Nucleus accumbens (tissue), 56 donors: ENCODE measurements at places on chromosomes 1 and 21.

- no peak for DNase-seq
Measured at GRCh38 chr1:232873412-232873811, 68.2 kb downstream of the MAP10 start.

- DNase-seq = no peak
Measured at GRCh38 chr21:39538453-39539042, 74.2 kb upstream of the B3GALT5 start.

GRCh38 chr1:22018583-22019559 lies 17.4 kb downstream of the CELA3A start:
- no peak for DNase-seq

- no peak for DNase-seq
Measured at GRCh38 chr1:3522564-3523265, 68.2 kb downstream of the ARHGEF16 start.

- DNase-seq = no peak
Measured at GRCh38 chr1:197140121-197140520, 6.3 kb downstream of the ASPM start.

DNA sequence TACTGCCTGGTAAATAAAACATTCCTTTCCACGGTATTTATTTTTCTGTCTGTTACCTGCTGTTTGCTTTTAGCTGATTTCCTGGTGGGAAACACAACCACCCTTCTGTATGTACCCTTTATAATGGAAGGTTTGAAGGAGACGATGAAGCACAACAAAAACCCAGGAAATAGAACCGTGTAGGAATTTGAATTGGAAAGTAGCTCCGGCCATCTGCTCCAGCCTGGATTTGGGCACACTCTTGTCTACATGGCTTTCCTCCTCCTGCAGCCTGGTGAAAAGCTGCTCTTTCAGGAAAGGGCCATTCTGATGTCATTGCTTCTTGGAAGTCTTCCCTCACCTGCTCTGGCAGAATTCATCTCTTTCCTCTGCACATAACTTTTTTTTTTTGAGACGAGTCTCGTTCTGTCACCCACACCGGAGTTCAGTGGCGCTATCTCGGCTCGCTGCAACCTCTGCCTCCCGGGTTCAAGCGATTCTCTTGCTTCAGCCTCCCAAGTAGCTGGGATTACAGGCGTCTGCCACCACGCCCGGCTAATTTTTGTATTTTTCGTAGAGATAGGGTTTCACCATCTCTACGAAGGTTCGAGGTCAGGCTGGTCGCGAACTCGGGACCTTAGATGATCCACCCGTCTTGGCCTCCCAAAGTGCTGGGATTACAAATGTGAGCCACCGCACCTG lies 2.7 kb downstream of the AK4 start:
- DNase-seq = no peak

DNA sequence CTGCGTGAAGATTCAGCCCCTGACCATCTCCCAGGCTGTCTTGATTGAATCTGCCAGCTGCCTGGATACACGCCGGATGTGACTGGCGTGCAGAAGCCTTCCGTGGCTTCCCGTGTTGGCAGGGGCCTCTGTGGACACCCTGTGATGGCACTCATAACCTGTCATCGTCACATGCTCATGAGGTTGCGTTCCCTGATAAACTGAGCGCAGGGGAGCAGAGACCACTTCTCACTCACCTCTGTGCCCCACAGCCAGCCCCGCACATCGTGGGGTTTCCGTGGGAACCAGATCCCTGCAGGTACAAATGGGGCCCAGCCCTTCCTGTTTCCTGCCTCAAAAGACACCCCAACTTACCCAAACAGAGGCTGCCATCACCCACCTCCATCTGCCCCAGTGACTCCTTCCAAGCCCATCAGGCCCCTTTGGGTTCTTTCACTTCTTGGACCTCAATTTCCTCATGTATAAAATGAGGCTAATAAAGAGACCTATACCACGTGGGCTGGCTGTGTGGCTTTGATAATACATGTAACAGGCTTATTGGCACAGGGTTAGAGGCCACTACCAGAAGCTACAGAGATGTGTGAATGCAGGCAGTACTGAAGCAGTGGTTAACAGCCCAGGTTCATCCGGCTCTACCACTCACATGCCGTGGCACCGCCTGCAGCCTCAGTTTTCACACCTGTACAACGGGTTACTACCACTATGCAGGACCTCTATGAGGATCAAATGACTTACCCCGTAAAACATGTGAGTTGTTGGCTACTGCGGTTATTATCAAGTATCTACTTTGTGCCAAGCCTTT lies 23.6 kb downstream of the HTR6 start:
- no peak for DNase-seq

- DNase-seq = no peak
Measured at GRCh38 chr1:109917768-109918606, 7.3 kb downstream of the CSF1 start.

GRCh38 chr1:47302472-47302871 lies 11.5 kb downstream of the STIL start:
- DNase-seq = no peak

DNA sequence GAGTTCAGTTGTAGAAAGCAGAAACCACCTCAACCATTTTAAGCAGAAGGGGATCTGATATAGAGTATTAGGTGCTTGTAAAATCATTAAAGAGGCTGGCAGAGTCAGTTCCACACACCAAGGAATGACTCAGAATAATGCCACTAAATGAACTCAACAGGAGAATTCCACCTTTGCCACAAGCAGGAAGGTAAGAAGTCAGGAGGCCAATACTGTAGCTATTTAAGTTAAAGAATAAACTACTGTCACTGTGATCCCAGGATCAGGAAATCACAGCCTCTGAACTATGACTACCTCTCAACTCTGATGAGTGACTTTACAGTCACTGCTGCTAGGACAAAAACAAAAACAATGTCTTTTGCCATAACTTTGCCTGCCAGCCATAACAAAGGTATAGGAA lies 52.5 kb upstream of the PRMT6 start:
- DNase-seq = no peak

DNA sequence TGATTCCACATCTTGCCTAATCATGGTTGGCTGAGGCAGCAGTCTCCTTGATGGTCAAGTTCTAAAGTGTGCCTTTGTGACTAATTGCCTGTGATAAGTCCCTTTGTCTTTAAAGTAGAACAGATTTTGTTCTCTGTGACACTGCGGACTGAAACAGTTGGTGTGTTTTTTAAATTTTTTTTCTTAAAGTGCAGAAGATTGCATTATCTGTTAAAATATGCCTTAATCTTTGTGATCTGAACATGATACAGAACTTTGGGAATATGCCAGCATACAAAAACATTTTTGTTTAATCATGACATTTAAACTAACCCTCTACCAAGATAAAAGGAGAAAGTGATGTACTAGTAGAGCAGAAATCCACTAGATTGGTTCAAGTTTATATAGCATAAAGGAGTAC lies 1260.6 kb upstream of the ADGRL2 start:
- no peak for DNase-seq

- DNase-seq = no peak
Measured at GRCh38 chr21:38386967-38387366, 111.3 kb downstream of the ERG start.

DNA sequence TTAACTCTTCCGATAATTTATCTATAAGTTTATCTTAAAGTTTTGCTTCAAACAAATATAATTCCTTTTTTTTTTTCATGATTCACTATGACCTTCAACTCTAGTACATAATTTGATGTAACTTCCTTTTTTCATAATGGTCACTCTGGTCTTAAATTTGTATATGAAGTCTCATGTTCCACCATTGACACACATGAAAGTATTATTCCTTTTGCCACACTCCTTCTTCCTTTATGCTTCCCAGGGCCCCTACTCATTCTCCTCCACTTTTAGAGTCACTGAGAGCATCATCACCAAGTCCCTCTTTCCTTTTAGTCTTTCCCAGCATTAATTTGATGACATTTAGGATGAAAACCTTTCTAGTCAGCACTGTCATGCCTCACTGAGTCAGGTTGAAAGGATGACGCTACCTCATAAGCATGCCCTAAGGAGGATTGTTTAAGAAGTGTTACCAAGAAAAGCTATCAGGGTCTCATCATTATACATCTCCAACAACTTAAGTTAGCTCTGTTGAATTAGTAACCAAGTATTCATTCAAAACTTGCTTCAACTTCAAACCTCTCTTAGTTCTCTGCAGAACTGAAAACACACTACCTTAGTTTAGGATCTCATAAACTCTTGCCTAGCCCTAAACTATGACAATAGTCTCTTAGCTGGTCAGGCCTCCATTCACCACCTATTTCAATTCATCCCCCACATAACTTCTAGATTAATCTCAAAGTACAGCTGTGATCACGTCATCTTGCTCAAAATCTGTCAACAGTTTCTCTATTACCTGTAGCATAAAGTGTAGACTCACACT lies 14.5 kb downstream of the AUNIP start:
- DNase-seq = no peak

DNA sequence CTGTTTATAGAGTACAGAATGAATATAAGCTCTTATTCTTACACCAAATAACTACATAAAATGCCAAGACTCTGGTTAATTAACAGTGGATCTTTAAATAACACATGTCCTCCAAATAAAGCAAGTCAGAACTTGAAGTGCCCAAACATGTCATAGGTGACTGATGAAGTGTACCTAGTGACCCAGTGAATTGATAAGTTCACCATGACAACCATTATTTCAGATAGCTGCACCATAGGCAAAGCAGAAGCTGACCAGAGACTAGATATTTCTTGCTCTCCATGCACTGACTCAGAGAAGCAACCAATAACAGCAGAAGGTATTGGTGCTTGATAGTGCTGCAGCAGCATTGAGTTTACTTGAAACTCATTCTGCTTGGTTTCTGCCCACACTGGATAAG lies 192.1 kb downstream of the DUSP10 start:
- no peak for DNase-seq

- no peak for DNase-seq
Measured at GRCh38 chr1:86435327-86435726, 11.4 kb downstream of the CLCA2 start.

- DNase-seq = no peak
Measured at GRCh38 chr1:228647523-228648444, 87.5 kb upstream of the RHOU start.

GRCh38 chr1:8408151-8408839 lies 90.4 kb downstream of the SLC45A1 start:
- DNase-seq = no peak

DNA sequence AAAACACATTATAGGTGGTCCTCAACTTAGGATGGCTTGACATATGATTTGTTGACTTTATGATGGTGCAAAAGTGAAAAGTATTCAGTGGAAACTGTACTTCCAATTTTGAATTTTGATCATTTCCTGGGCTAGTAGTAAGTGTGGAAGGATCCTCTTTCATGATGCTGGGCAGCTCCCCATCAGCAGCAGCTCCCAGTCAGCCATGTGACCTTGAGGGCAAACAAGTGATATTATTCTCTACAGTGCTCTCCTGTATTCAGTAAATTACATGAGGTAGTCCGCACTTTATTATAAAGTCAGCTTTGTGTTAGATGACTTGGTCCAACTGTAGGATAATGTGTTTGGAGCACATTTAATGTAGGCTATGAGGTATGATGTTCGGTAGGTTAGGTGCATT lies 36.4 kb downstream of the SLC22A15 start:
- DNase-seq = no peak

GRCh38 chr1:210394281-210394821 lies 65.6 kb downstream of the HHAT start:
- DNase-seq = no peak

GRCh38 chr21:18476639-18477038 lies 73.1 kb upstream of the TMPRSS15 start:
- no peak for DNase-seq

DNA sequence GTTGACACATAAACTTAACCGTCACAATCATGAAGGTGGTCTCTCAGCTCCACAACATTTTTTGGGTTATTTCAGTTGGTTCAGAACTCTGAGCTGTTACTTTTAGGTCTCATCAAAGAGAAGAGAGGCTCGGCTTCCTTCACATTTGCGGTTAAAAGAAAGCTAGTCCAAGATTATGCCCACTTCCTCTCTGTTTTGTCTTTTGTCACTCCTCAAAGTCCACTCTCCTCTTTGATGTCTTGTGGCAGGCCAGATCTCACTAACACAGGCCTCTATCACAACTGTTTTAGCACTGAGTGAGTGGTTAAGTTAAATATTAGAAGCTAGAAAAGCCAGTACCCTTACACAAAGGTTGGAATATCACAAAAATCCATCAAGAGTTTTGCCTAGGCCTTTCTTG lies 195.7 kb downstream of the FCRL5 start:
- DNase-seq = no peak

DNA sequence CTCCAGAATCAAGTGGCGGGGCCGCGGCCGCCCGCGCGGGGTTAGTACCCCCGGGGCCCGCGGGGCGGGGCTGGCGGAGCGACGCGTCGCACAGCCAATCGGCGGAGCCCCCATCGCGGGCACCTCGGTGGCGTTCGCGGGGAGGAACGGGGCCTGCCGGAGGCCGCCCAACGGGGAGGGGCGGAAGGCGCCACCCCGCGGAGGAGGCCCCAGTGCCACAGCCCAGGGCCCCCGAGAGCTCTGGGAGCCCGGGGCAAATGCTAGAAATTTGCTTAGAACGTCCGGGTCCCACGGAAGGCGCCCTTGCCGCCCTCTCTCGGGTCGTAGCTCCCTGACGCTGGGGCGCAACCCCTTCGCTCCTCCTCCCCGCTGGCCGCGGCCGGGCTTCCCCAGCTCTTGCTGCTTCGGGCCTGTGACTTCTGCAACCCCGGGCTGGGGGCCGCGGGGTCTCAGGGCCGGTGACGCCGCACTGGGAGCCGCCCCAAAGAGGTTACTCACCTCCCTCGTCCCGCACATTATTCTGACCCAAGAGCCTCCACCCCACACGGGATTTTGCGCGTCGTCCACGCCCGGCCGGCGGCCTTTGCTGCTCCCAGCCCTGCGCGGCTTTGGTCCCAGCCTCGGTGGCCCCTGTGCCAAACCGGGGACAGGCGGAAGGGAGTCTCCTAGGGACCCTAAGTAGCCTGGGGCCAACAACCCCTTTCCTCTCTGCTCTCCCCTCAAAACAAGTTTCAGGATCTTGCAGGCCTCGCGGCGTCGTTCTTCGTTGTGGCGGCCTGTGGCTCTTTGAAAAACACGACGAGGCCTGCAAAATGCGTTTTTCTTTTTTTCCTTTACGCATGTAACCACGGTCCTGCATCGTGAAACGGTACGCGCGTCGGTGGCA lies at the start of gene RUNX3:
Gene RUNX3 (minus strand): TSS at position 17 of the 886 bp plus-strand sequence. CDS start 408 bp downstream, outside the sequence.
- DNase-seq = no peak

- DNase-seq = no peak
Measured at GRCh38 chr1:80891871-80892270, 908.9 kb upstream of the ADGRL2 start.

- no peak for DNase-seq
Measured at GRCh38 chr1:35899941-35900340, 16.9 kb downstream of the AGO1 start.

GRCh38 chr21:30116479-30116878 lies 50.1 kb downstream of the CLDN17 start:
- no peak for DNase-seq

GRCh38 chr1:218314316-218314715 lies 29.2 kb downstream of the RRP15 start:
- no peak for DNase-seq
